ENCODE measurements at places on chromosomes 12 and 14. TPM values are rescaled to one million over a fixed set of nuclear protein-coding genes. Genes with fewer than 3 reads are reported as not detected.

- H3K4me3 ChIP-seq = no peak overlapping the region
- DNase-seq = no peak
Measured at GRCh38 chr12:131166717-131167116, 213.0 kb downstream of the ADGRD1 start.

GRCh38 chr12:53122961-53123468 lies 19.7 kb downstream of the SOAT2 start:
- no peaks in the 10 kb centered on the region for H3K36me3 ChIP-seq
- H3K4me1 ChIP-seq = no peaks in the 10 kb centered on the region
- no peak overlapping the region for H3K27ac ChIP-seq
- no peaks in the 10 kb centered on the region for H3K27me3 ChIP-seq

DNA sequence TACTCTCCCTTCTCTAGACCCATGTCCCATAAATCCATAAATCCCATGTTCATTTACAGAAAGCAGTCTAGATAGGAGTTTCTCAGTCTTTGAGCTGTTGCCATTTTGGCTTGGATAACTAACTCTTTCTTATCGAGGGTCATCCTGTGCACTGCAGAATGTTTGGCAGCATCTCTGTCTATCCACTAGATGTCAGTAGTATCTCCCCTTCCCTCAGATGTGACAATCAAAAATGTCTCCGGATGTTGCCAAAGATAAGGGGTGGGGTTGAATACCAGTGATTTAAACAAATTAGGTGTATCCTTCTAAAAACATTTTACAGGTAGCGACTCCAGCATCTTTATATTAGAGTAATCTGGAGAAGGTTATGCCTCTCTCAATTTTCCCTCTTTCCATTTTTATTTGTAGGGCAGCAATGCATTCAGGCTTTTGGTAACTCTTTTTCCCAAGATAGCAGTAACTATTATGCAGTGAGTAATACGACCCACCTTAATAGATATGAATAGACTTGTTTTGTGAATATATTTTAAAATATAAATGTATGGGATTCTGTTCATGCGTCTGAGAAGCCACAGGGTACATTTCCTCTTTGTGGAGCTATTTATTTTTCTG lies 100.7 kb downstream of the LRRK2 start:
- no peaks in the 10 kb centered on the region for H3K27me3 ChIP-seq
- no peak for DNase-seq
- H3K4me3 ChIP-seq = no peak overlapping the region

The SPX gene
- total RNA-seq = not detected

DNA sequence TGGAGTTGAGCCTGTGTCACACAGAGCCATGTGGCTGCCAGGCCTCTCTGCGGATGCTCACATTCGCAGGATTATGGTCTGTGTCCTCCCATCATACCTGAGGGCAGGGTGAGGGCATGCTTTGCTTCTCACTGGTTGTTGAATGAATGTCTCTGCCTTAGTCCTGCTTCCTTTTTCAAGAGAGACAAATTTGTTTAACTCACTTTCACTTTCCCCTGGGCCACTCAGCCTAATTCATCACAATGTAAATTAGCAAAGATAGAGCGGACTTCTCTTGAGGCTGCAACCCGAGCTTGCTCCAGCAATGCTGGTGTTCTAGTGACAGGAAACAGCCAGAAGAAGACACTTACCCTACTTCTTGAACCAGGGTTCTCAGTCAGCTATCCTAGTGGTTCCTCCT lies 35.5 kb upstream of the PAX9 start:
- no peak overlapping the region for H3K4me3 ChIP-seq
- H3K36me3 ChIP-seq = no peaks in the 10 kb centered on the region
- no peaks in the 10 kb centered on the region for H3K27me3 ChIP-seq

The ADCY4 gene
- total RNA-seq = 32.7 TPM

DNA sequence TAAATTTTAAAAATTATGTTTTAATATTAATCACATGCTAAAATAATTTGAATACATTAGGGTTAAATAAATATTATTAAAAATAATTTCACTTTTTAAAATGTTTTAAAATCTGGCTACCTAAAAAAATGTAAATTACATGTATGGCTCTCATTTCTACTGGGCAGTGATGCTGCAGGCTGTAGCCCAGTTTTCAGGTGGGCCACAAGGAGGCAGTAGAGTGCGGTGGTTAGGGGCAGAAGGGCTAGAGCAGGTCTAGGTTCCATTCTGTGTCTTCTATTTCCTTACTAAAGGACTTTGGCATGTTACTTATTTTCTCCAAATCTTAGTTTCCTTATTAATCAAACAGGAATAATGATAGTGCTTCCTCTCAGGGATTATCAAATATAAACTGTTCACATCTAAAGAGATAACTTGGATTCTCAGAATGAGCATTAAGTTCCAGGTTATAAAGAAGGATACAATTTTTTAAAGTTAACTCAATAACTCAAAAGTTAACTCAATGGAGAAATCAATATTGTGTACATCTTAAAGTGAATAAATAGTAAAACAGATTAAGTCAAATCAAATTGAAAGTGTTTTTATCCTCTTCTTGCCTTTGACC lies 54.9 kb upstream of the OVCH1 start:
- DNase-seq = no peak
- no peaks in the 10 kb centered on the region for H3K27me3 ChIP-seq
- H3K4me1 ChIP-seq = peaks cover 20% of the 10 kb centered on the region
- H3K27ac ChIP-seq = no peak overlapping the region

DNA sequence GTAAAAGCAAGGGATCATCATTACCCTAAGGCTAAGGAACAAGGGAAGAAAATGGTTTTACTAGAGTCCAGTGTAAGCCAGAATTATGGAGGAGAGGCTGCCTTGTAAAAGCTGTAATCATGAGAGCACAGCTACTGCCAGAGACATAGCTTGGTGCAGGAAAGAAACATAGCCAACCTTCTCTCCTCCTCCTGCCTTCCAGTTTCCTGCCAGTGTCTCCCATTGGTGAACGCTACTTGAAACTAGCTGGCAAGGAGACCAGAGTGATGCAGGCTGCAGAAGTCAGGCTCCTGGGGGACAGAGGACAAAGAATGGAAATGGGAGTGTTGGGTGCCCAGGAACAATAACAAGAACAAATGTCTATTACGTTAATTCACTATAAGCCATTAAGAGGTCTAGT lies 158.5 kb downstream of the NELL2 start:
- H3K27me3 ChIP-seq = no peaks in the 10 kb centered on the region
- no peaks in the 10 kb centered on the region for H3K36me3 ChIP-seq
- H3K4me1 ChIP-seq = no peaks in the 10 kb centered on the region
- no peak overlapping the region for H3K27ac ChIP-seq
- DNase-seq = no peak

GRCh38 chr14:46034305-46034704 lies 617.3 kb downstream of the RPL10L start:
- H3K27ac ChIP-seq = no peak overlapping the region
- no peak for DNase-seq

DNA sequence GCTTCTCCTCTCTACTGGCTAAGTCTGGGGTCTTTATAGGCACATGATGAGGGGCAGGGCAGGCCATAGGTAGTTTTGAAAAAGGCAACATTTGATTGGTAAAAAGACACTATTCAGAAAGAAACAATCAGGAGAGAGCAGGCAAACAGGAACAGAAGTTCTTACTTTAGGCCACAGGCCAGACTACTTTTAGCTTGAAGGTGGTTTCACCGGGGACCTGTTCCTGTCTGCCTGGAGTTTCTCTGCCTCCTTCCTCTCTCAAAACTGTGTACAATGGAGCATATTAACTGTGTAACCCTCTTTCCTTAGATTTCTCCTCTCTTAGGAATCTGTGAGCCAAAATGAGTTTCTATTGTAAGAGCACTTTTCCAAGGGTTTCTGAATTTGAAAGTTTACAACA lies 167.9 kb upstream of the AVPR1A start:
- H3K27ac ChIP-seq = no peak overlapping the region
- H3K4me3 ChIP-seq = no peak overlapping the region
- no peaks in the 10 kb centered on the region for H3K36me3 ChIP-seq

GRCh38 chr12:5455045-5455444 lies 23.1 kb downstream of the NTF3 start:
- H3K4me3 ChIP-seq = no peak overlapping the region
- H3K36me3 ChIP-seq = no peaks in the 10 kb centered on the region
- no peak overlapping the region for H3K27ac ChIP-seq
- H3K4me1 ChIP-seq = peaks cover 61% of the 10 kb centered on the region

- peaks cover 18% of the 10 kb centered on the region for H3K36me3 ChIP-seq
- no peaks in the 10 kb centered on the region for H3K27me3 ChIP-seq
- DNase-seq = peak; percentile 89
- H3K4me3 ChIP-seq = peak overlapping the region; percentile 97
Measured at GRCh38 chr12:70243510-70244371, 508 bp downstream of the CNOT2 start.

GRCh38 chr14:101191721-101192660 lies 288.5 kb upstream of the RTL1 start:
- no peaks in the 10 kb centered on the region for H3K27me3 ChIP-seq
- no peaks in the 10 kb centered on the region for H3K4me1 ChIP-seq
- H3K27ac ChIP-seq = no peak overlapping the region
- no peaks in the 10 kb centered on the region for H3K36me3 ChIP-seq
- H3K4me3 ChIP-seq = no peak overlapping the region

DNA sequence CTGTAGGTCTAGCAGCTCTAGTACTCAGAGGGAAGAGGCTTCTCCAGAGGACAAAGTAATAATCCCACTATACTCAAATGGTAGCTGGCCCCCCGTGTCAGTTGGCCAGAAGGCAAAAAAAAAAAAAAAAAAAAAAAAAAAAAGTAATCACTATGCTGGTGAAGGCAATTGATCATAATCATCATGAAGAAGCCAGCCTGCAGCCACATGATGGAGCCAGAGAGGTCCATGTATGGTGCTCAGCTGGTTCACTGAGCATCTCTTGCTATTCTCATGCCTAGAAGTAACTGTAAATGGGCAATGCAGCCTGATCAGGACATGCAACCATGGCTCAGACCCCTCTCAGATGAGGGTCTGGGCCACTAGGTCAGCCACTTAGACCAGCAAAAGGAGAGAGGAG lies 378.8 kb downstream of the MED13L start:
- peaks cover 6% of the 10 kb centered on the region for H3K4me1 ChIP-seq
- no peaks in the 10 kb centered on the region for H3K27me3 ChIP-seq
- DNase-seq = no peak
- H3K4me3 ChIP-seq = no peak overlapping the region

- H3K27me3 ChIP-seq = no peaks in the 10 kb centered on the region
- H3K4me3 ChIP-seq = no peak overlapping the region
- H3K27ac ChIP-seq = no peak overlapping the region
- DNase-seq = no peak
Measured at GRCh38 chr12:24991209-24992049, 42.5 kb upstream of the BCAT1 start.

DNA sequence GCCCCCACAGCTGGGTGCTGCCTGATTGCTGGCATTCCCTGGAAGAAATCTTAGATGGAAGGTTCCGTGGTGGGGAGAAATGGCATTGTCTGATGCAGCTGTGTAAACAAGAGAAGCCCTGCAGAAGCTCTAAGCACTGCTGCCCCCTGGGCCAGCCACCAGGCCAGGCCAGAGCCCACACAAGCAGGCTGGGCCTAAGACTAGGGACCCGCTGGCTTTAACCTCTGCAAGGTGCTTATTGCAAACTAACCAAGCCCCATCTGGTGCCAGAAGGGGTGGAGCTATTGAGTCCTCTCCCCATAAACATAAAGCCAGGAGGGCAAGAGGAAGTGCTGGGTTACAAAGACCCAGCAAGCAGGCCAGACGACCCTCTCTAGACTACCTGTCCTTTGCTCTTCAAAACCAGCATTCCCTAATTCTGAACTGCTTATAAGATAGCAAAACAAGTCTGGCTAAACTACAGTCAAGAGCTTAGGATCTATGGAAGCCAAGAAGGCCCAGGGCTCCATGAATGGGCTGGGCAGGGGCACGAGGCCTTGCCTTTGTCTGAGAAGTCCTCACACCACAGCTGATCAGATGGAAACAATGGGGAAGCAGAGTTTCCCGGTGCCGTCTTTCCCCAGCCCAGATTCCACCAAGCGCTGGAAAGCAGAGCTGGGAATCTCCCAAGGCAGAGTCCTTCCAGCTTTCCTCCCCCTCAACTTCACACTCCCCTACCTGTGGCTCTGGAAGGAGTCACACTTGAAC lies 28.8 kb downstream of the P2RX4 start:
- H3K4me1 ChIP-seq = peaks cover 24% of the 10 kb centered on the region
- no peak for DNase-seq
- no peak overlapping the region for H3K4me3 ChIP-seq
- peak overlapping the region; percentile 36 for H3K27ac ChIP-seq
- no peaks in the 10 kb centered on the region for H3K27me3 ChIP-seq
- H3K36me3 ChIP-seq = peaks cover 6% of the 10 kb centered on the region

The PLA2G1B gene
- total RNA-seq = not detected

The ZNF740 gene
- 12.8 TPM for total RNA-seq

The CLMN gene
- 19.6 TPM for total RNA-seq

DNA sequence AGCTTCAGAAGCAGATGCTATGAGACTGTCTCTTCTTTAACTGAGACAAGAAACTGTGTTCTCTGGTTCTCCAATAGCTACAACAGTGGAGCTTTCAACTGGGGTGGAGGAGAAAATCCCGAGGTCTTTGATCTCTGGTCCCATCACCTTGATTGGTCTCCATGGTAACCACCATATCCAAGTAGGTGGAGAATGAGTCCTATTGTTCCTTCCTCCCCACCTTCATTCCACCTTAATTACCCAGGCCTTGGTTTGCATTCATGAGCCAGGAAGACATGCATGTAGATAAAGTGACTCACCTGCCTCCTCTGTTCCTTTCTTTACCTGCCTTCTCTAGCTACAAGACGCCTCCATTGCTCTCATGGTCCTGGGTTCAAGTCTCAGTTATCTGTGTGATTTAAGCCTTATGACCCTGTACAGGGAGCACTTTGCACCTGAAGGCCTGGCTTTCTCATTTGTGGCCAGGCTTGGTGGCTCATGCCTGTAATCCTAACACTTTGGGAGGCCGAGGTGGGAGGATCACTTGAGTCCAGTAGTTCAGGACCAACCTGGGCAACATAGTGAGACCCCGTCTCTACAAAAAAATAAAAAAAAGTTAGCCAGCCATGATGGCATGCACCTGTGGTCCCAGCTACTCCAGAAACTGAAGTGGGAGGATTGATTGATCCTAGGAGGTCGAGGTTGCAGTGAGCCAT lies 157.7 kb upstream of the TBX3 start:
- H3K36me3 ChIP-seq = no peaks in the 10 kb centered on the region
- no peak overlapping the region for H3K4me3 ChIP-seq
- no peaks in the 10 kb centered on the region for H3K27me3 ChIP-seq
- no peak overlapping the region for H3K27ac ChIP-seq

DNA sequence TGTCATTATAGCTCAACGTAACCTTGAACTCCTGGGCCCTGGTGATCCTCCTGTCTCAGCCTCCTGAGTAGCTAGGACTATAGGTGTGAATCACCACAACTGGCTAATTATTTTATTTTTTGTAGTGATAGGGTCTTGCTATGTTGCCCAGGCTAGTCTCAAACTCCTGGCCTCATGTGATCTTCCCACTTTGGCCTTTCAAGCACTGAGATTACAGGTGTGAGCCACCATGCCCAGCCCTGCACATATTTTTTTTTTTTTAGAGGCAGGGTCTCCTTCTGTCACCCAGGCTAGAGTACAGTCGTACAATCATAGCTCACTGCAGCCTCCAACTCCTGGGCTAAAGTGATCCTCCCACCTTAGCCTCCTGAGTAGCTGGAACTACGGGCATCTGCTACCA lies 8.9 kb downstream of the TMEM116 start:
- no peak overlapping the region for H3K4me3 ChIP-seq
- DNase-seq = no peak
- no peaks in the 10 kb centered on the region for H3K27me3 ChIP-seq
- H3K27ac ChIP-seq = no peak overlapping the region
- peaks cover 16% of the 10 kb centered on the region for H3K4me1 ChIP-seq

- H3K4me1 ChIP-seq = no peaks in the 10 kb centered on the region
- H3K4me3 ChIP-seq = no peak overlapping the region
- H3K27ac ChIP-seq = no peak overlapping the region
- no peak for DNase-seq
- no peaks in the 10 kb centered on the region for H3K27me3 ChIP-seq
Measured at GRCh38 chr14:99502989-99503421, 21.8 kb downstream of the CCNK start.
